CD4-positive, alpha-beta T cell treated with Interleukin-4 for 1 hour (primary cell): ENCODE measurements at places on chromosomes 2 and 18.

DNA sequence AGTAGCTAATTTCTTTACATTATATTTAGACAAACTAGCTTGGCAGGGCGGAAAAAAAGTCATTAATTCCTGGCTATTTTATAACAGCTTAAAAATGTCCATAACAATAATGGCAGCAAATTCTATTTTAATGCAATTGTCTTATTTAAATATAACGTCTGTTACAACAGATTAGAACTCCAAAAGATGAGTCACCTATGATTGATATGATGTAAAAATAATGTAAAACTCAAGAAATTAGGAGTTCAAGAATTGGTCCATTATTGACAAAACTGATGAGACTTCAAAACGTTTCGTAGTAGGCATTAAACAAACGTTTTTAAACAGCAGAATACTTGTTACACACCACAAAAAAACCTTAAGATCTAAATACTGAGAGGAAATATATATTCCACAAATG, 2.7 kb downstream of the XPO1 start:
- no peak for DNase-seq

DNA sequence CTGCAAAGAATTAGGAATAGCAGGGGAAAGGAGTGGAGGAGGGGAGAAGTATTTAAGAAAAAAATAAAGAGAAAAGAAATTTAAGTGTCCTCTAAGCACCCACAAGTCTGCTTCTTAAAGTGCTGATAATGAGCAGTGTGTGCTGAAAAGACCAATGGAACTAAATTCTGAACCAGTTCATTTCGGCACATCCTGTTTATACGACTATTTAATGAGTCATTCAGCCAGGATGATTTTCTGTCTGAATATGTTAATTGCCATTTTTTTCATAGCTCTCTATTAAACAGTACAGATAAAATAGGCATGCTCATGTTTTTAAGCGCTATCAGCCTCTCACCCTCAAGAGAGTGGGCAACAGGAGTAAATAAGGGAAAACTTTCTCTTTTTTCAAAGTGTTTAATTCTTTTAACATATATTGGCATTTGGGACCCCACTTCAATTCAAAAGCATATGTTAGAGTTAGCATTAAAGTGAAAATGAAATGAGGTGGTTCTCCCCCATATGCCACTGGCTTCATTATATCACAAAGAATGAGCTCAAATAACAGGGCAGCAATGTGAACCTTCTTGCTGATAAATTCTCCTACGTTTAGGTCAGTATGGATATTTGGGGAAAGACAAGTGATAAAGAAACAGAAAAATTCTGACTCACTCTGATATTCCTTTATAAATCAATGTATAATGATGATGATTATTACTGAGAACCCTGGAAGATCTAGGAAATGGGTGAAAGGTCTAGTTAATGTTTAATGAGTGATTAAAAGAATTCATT, 87.5 kb downstream of the TCF4 start:
- DNase-seq = no peak

- no peak for DNase-seq
Observed at GRCh38 chr2:211802666-211803065, 735.9 kb downstream of the ERBB4 start.

DNA sequence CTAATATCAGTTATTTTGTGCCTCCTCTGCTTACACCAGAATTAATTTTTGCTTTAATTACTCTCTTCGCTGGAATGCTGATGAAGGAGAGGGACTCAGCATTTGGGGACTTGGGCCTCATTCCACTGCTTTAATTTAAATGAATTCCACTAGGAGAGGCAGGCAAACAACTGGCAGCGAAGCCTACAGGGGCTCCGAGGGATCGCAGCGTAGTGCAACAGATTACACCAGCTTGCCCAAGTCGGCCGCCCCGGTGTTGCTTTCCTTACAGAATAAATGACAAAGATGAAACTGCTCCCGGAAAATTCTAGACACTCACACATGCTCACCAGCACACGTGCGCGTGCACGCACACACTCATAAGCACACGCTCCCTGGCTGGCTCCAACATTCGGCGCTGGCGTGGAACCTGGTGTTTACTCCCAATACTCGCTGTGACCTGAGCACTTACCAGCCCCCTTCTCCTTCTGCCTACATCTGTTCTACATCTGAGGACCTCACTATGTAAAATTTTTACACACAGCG, 175.4 kb downstream of the ZNF521 start:
- DNase-seq = no peak

DNA sequence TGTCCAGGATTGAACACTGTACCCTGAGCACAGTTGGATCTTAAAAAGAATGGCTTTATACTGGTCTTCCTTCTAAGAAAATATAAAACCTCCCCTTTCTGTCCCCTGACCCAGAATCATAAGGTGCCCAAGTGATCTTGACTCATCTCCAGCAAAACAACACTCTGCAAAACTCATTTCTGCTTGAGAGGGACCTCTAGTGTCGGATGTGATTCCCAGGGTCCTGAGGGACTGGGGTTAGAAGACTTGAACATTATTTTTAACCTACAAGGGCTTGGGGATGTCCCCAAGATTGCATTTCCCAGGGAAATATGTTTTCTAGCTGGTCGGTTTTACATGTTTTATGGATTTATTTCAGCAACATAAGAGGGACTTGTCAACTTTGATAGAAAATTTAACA, 1318.5 kb upstream of the CELF4 start:
- no peak for DNase-seq

GRCh38 chr2:194345347-194345746, 1311.7 kb upstream of the SLC39A10 start:
- DNase-seq = no peak

- DNase-seq = no peak
Observed at GRCh38 chr2:2000724-2001061, 256.4 kb upstream of the PXDN start.

DNA sequence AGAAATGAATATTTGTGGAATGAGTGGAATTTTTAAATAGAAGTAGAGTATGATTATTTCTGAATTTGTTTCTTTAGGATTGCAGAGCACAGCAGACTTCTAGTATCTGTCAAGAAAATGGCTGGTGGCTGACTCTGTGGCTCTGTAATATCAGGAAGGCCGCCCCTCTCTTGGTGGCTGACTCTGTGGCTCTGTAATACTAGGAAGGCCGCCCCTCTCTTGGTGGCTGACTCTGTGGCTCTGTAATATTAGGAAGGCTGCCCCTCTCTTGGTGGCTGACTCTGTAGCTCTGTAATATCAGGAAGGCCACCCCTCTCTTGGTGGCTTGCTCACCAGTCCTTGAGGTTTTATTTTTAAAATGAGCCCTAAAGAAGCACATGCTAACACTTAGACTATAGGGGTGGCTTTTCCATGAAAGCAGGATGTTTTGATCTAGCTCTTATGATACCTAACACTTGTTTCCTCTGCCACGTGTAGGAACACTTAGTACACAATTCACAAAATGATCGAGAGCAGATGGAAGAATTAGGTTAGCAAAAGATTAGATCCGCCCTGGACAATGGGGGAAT, 85.1 kb upstream of the TTC39C start:
- DNase-seq = peak; percentile 14

GRCh38 chr2:144774809-144775208, 254.9 kb upstream of the ZEB2 start:
- no peak for DNase-seq

DNA sequence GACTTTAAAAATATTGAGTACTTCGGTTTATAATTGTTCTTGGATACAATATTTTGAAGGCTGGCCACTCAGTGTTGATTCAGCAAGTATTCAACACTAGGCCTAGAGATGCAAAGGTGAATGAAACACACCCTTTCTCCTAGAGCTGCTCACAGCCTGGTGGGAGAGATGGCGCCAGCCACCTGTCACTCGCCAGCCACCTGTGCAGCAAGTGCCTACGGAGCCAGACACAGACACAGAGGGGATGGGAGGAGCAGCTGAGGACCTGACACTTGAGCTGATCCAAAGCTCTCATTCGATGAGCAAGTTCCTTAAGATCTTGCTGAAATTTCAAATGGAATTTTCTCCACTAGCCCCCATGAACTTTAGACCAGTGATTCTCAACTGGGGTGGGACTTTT, 151.1 kb upstream of the RIOK3 start:
- no peak for DNase-seq

- DNase-seq = no peak
Observed at GRCh38 chr2:169184074-169184473, 114.7 kb downstream of the DHRS9 start.

DNA sequence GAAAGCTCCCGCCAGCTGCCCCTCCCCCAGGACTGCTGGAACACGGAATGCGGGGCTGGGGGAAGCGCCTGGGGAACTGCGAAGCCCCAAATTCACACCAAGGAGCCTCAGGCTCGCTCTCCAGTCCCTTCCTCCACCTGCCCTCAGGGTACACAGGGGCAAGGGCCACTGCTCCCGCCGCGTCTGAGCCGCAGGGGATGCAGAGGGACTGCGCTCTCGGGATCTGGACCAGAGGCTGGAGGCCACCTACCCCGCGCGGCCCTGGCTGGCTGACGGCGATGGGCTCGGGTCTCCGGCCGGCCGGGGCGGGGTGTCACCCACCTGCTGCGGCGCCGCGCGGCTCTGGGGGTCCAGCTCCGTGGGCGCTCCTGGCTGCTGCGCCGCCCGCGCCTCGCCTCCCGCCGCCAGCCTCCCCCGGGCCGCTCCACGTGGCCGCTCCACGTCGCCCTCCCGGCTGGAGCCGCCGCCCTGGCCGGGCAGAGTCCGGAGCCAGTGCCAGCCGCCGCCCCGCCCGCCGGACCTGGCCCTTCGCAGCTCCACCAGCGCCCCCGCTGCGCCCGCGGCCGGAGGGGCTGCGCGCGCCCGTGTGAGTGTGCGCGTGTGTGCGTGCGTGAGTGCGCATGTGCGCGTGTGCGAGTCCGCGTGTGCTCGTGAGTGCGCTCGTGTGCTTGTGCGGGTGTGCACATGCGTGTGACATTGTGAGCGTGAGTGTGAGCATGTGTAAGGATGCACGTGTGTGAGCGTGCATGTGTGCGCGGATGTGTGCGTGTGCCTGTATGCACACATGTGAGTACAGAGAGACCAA, at the start of gene CGREF1:
TSS of gene CGREF1 (minus strand) at position 604 of the 805 bp plus-strand sequence. CDS start 14,762 bp downstream, outside the sequence.
- no peak for DNase-seq
